ELF-1 (cell line): ENCODE measurements at places on chromosomes 3 and 15.

GRCh38 chr3:32414522-32415202, 23.0 kb downstream of the CMTM7 start:
- DNase-seq: no peak

DNA sequence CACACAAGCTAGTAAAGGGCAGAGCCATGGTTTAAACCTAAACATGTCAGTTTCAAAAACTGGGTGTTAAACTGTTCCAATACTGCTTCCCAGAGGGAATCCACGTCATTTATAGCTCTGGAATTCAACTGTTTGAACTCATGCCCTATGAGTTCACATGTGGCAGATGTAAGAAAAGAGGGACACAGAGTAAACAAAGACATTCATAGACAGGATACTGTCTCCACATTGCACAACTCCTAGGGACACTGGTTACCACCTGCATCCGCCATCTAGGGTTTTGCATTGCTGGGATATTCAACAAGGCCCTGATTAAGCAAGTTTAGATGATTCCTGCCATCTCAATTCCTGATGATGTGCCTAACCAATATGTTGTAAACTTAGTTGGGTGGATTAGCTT, 134.1 kb upstream of the COL8A1 start:
- no peak for DNase-seq

DNA sequence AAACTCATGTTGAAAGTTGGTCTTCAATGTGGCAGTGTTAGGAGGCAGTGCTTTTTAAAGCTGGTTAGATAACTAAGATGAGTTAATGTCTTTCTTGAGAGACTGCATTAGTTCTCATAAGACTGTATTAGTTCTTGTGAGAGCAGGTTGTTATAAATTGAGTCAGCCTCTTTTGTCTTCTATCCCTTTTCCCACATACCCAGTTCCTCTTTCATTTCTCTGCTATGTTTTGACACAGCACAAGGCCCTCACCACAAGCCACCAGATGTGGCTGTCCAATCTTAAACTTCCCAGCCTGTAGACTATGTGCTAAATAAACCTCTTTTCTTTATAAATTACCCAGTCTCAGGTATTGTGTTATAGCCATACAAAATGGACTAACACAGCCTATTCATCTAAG, 94.6 kb upstream of the SNTN start:
- no peak for DNase-seq

DNA sequence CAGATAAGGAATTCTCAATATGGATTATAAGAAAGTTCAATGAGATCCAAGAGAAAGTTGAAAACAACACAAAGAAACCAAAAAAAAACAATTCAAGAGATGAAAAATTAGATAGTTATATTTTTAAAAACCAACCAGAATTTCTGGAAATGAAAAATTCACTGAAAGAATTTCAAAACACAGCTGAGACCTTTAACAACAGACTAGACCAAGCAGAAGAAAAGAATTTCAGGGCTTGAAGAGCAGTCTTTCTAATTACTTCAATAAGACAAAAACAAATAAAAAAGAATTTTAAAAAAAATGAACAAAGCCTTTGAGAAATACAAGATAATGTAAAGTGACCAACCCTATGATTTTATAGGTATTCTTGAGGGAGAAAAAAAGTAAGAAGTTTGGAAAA, 155.4 kb downstream of the ZMAT3 start:
- DNase-seq: no peak

GRCh38 chr3:43537225-43537624, 84.6 kb downstream of the ANO10 start:
- no peak for DNase-seq

DNA sequence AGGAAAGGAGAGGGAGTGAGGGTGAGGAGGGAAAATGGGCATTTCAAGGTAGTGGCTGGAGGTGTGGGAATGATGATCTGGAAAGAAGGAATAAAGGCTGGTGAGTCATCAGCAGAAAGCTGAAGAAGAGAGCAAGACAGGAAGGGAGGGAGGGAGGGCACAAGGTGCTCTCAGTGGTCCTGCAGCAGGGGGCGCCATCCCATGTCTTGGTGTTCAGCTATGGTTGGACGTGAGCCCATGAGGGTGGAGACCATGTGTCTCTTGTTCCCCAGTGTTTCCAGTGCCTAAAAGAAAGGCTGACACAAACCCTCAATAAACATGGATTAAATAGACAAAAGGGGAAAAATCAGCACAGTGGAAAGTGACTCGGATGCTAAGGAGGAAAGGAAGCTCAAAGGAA, 228.5 kb downstream of the NTRK3 start:
- DNase-seq: no peak

- DNase-seq: no peak
Observed at GRCh38 chr3:68787106-68787626, 145.2 kb downstream of the TAFA4 start.

- no peak for DNase-seq
Observed at GRCh38 chr15:83656192-83656591, 2.3 kb downstream of the ADAMTSL3 start.

DNA sequence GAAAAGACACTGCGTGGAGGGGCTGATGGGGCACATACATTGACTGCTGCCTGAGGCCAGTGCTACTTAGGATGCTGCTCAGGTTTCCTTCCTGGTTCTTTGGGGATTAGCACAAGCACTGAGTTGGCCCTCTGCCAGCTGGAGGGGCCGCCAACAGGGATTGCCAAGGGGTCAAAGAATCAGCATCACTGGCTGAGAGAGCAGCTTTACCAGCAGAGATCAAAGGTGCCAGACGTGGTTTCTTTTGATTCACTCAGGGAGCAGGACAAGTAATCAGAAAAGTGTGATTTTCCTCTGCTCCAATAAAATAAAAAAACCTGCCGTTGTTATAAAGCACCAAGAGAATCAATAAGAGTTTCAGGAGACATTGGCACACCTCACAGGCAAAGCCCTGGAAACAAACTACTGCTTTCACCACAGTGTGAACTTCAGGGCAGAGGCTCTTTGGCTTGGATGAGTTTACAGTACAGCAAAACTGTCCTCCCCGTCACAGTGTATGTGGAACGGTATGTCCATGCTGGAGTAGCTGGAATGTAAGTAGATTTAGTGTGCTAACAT, 45.8 kb upstream of the FSIP1 start:
- DNase-seq: no peak

DNA sequence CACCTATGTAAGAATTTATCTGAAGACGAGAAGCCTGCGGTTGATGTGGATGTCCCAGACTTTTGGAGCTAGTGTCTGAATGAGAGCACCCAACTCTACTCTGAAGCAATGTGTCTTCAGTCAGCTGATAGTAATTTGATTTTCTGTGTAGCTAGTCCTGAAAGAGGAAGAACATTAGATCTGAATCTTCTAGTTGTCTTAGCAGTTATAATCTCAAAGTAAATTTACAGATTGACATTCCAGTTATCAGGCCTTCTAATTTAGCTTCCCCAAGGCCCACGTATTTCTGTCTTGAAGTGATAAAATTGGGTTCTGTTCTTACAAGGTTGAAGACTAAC, 1.5 kb downstream of the TCAIM start:
- no peak for DNase-seq

DNA sequence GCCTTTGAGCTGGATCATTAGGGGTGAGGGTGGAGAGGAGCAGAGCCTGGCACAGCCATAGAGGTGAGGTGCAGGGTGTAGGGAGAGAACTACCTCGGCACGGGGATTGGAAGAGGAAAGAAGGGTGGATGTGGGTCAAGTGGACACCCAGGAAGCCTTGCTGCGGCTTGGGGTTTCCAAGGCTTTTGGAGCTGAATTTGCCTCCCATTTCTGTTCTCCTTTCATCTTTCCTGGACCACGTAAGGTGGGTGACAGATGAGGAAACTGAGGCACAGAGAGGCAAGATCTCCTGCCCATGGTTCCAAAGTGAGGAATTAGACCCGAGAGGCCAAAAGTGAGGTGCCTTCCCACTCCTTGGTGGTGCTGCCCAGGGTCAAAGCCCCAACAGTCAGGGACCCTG, 35.4 kb upstream of the SFMBT1 start:
- DNase-seq: no peak

- DNase-seq: no peak
Observed at GRCh38 chr3:166837535-166837934, 542.6 kb downstream of the ZBBX start.

DNA sequence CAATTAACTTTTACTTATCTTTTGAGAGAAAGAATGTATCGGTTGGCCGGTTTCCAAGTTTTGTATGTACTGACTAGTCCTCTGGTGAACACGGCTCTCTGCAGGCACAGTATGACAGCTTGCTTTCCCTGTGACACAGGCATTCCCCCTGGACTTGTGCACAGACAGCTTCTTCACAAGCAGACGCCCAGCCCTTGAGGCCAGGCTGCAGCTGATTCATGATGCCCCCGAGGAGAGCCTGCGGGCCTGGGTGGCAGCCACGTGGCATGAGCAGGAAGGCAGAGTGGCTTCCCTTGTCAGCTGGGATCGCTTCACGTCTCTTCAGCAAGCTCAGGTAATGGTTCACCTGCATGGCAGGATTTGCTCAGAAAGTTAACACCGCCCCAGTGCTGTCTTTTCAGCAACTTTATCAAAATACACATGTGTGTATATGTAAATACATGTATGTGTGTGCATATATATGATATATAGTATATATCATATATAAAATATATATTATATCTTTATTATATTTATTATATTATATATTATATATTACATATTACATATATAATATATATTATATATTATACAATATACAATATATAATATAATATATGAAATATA, 25.5 kb downstream of the FAN1 start:
- no peak for DNase-seq

- no peak for DNase-seq
Observed at GRCh38 chr3:28018925-28019718, 222.3 kb upstream of the CMC1 start.

DNA sequence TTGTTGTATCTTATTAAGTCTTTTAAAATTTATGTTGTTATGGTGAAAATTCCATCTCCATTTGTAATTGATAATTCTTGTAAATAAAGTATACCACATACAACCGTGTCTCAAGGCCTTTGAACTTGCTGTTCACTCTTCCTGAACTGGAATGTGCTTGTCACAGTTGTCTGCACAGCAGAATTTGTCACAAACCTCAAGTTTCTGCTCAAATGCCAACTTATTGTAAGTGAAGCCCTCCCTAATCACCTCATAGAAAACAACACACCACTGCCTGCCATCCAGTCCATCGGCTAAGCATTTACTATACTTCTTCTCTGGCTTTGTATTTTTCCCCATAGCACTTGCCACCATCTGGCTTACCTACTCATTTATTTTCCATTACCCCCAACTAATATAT, 192.3 kb downstream of the THRB start:
- no peak for DNase-seq

- DNase-seq: no peak
Observed at GRCh38 chr15:91132079-91132478, 32.0 kb downstream of the SV2B start.

GRCh38 chr15:99149366-99149765, 44.5 kb downstream of the SYNM start:
- no peak for DNase-seq

DNA sequence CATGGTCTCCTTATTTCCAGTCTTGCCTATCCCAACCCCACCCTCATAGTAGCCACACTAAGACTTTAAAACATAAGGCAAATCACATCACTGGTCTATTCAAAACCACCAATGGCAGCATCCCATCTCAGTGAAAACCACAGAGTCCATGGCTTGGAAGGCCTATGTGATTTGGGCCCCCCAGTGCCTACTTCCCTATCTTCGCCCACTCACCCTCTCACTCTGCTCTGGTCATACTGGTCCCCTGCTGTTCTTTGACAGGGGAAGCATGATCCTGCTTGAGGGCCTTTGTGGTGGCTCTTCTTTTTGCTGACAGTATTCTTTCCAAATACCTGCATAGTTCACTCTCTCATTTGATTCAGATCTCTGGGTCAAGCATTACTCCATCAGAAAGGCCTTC, 3.3 kb downstream of the GTF2A2 start:
- DNase-seq: no peak

DNA sequence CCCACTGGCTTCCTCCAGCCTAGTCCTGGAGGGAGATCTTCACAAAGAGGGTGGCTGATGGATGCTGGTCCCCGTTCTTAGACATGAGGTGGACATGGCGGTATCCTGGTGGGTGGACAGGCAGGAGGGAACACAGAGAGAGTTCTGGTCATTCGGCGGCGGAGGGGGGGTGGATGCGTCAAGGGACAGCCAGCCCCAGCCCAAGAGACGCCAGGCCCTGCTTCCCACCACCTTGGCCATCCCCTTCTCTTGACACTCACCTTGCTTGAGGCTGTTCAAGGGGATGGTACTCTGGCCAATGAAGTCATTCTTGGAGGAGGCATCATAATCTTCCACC, 17.1 kb downstream of the VILL start:
- no peak for DNase-seq

DNA sequence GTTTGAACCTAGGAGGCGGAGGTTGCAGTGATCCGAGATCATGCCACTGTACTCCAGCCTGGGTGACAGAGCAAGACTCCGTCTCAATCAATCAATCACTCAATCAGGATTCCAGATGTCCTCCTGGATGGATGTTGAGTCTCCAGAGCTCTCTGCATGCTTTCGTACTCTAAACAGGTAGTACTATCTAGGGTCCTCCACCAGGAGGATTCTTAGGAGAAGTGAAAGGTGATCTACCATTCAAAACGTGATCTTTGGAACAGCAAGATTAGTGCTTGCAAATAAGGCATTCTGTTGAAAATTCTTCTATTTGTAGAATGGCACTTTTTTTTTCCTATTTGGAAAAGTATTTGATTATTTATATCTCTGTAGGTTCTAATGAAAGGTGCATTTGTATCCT, 34.3 kb downstream of the CNOT10 start:
- DNase-seq: no peak

DNA sequence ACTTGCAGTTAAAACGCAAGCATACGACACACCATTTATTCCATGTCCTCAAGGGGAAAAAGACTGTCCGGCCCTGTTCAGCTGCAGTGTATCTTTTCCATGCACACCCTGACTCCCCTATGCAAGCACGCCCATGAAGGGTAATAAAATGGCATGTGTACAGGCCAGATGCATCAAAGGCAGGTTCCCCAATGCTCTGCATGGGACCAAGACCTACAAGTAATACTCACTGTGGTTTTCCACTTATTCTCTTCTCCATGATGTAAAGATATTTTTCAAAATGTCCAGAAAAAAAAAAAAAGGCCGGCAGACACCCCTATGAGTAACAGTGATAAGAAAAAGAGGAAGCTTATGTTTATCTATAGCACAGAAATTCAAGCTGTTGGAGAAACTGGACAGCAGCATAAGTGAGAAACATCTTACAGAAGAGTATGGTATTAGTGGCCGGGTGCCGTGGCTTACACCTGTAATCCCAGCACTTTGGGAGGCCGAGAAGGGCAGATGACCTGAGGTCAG, 70.8 kb downstream of the MCF2L2 start:
- DNase-seq: no peak

GRCh38 chr3:124395162-124395561, 335.1 kb upstream of the UMPS start:
- peak; percentile 61 for DNase-seq
